ENCODE measurements at places on chromosomes 5 and 9.

DNA sequence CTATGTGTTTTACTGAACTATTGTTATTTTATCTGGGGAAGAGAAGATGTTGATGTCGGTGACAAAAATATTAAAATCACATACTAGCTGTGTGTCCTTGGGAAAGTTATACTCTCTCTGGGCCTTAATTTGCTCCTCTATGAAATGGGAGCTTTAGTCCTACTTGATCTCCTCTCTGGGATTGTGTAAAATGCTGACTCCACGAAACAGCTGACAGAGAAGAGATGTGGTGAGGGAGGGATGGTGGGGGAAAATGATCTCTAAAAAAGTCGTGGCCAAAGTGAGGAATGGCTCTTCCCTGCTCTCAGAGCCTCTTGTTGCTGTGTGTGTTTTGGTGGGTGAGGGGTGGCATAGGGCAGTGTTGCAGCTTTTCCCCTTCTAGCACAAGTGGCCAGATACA, 173.7 kb downstream of the MELK start:
- H3K27me3 ChIP-seq: no peaks in the 10 kb centered on the region
- H3K4me3 ChIP-seq: no peak overlapping the region
- H3K36me3 ChIP-seq: no peaks in the 10 kb centered on the region
- H3K27ac ChIP-seq: no peak overlapping the region
- no peaks in the 10 kb centered on the region for H3K4me1 ChIP-seq
- no peak for DNase-seq

GRCh38 chr5:72071906-72072305, 35.4 kb upstream of the MAP1B start:
- no peak overlapping the region for H3K4me3 ChIP-seq
- no peak for DNase-seq
- H3K36me3 ChIP-seq: no peaks in the 10 kb centered on the region
- no peaks in the 10 kb centered on the region for H3K4me1 ChIP-seq

DNA sequence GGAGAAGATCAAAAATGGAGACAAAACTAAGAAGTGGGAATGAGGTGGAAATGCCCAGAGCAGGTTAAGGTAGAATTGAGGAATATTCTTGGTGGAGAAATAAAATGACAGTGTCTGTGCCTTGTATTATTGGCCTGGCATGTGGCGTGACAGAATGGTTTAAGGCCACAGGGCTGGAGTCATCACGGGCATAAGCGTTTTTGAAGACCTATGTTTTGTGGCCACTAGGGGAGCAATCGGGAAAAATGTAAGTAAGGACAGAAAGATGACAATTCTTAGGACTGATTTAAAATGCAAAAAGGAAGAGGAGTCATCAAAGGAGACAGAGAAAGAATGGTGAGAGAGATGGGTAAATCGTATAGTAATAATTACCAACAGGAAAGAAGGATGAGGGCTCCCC, 72.2 kb upstream of the EPB41L4A start:
- no peak overlapping the region for H3K4me3 ChIP-seq
- no peaks in the 10 kb centered on the region for H3K4me1 ChIP-seq
- no peak overlapping the region for H3K27ac ChIP-seq
- H3K27me3 ChIP-seq: no peaks in the 10 kb centered on the region
- no peaks in the 10 kb centered on the region for H3K36me3 ChIP-seq

DNA sequence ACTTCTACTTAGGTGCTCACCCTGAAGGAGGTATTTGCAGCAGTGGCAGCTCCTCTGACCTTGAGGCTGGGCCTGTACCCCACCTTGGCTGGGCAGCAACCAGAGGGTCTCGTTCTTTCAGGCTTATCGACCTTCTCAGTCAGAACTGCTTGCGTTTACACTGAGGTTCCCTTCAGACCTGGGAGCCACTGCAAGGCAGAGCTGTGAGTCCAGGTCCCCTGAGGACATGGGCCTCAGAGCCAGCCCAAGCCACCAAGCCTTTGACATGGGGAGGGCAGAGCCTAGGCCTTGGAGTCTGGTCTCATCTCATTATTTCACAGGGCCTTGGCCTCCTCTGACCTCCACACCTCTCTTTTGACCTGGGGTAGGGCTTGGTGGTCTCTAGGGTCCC, 13.7 kb downstream of the ACSL6 start:
- H3K4me3 ChIP-seq: no peak overlapping the region
- no peaks in the 10 kb centered on the region for H3K27me3 ChIP-seq
- no peak overlapping the region for H3K27ac ChIP-seq
- H3K4me1 ChIP-seq: no peaks in the 10 kb centered on the region

DNA sequence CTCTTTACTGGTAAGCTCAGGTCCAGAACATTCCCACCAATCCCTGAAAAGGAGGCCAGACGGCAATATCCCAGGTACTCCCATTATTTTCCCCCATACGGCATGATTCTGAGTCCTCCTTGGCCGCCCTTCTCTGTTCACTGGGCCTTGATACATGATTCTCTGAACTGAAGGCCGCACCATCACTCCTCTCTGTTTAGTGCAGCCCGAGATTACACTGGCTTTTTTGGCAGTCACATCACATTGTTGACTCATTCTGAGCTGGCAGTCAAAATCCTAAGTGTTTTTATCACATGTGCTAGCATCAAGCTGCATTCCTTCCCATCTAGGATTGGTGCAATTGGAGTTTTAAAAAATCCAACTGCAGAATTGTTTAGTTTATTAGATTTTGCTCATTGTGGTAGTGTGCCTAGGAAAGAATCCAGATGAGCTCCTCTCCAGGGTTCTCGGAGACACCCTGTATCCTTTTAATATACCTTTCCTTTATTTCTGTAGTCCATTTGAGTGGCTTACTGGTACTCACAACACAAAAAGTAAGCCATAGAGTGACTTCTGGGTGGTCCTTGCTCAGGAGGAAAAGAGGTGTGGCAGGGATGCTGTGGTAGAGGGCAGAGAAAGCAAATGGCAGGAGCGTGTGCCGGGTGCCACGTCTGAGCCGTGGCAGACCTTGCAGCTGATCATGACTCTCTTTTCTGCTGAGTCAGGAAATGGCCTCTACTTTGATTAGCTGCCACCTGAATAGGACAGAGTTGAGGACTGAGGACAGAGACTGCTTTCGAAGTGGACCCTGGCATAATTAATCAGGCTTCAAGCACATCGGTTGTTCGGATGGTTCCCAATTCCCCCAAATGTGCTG, 121.1 kb upstream of the IL12B start:
- DNase-seq: peak; percentile 64
- H3K4me3 ChIP-seq: no peak overlapping the region
- peaks cover 5% of the 10 kb centered on the region for H3K4me1 ChIP-seq

DNA sequence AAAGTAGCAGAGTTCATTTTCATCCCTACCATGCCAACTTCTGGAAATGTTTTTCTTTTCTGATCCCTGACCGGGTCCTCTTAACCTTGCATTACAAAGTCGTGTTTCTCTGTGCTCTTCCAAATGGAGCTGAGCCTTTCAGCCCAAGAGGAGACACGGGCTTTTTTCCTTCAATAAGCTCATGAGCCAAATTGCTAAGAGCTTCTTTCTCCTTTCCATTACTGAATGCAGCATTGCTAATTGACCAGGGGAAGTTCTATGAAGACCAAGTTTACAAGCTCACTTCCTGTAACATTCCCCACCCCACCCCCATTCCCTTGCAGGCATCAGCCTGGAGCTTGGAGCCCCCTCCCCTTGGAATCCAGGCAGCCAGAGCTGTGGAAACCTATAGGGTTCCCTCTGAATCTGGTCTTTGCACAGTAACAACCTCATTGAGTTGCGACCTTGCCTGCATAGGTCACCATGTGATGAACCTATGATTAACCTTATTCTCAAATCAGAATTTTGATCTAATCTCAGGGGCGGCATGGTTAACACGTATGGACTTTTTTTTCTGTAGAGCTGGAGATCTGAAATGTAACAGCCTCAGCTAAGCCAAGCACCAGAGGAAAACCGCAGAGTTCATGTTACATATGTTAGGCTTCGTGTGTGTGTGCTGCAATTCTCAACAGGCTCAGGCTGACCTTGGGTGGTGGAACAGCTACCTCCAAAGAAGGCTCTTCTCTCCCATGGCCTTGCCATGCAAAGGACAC, 395.7 kb upstream of the ZNF462 start:
- no peaks in the 10 kb centered on the region for H3K36me3 ChIP-seq
- no peaks in the 10 kb centered on the region for H3K4me1 ChIP-seq
- no peak overlapping the region for H3K4me3 ChIP-seq

DNA sequence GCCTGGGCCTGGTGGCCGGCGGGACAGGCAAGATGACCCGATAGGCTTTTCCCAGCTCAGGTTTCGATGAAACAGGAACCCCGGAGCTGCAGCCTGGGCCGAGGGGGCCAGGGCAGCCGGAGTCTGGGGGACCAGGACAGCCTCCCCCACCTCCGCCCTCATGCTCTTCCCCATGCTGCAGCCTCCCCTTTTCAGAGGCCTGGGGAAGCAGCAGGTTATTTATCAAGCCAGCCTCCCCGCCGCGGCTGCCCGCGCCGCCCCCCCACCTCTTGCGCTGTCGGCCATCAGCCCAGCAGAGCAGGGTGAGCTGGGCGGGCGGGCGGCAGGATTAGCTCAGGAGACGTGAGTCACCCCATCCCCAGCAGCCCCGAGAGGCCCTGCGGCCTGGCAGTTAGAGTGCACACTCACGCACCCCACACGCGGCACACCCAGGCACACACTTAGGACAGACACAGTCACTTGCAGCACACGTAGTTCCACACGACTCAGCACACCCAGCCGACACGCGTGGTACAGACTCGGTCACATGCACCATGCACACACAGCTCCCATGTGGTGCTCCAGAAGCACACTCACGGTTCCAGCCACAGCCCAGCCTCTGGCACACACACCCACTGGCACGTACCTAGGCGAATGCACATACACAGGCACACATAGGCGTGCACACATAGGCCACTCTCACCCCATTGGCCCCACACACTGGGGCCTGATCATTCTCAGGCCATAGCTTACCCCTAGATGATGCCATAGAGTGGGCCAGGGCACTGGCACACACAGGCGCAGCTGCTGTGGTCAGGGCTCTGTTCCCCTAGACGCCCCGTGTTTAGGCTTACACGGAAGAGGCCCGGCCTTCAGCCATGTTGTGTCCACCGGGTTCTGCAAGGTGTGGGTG, 13.0 kb downstream of the CXXC5 start:
- no peaks in the 10 kb centered on the region for H3K36me3 ChIP-seq
- DNase-seq: no peak
- peak overlapping the region; percentile 95 for H3K27ac ChIP-seq

- H3K36me3 ChIP-seq: no peaks in the 10 kb centered on the region
- no peak overlapping the region for H3K27ac ChIP-seq
- no peak for DNase-seq
- peaks cover 14% of the 10 kb centered on the region for H3K27me3 ChIP-seq
- no peak overlapping the region for H3K4me3 ChIP-seq
These were observed 1.1 kb upstream of the SV2C start for GRCh38 chr5:76081811-76082771.

GRCh38 chr5:10584714-10585517, 21.0 kb downstream of the ANKRD33B start:
- DNase-seq: no peak
- H3K27ac ChIP-seq: no peak overlapping the region
- no peaks in the 10 kb centered on the region for H3K27me3 ChIP-seq
- peaks cover 14% of the 10 kb centered on the region for H3K4me1 ChIP-seq

All from thyroid gland (tissue), 4 donors.